ENCODE measurements at places on chromosomes 12 and 14.

DNA sequence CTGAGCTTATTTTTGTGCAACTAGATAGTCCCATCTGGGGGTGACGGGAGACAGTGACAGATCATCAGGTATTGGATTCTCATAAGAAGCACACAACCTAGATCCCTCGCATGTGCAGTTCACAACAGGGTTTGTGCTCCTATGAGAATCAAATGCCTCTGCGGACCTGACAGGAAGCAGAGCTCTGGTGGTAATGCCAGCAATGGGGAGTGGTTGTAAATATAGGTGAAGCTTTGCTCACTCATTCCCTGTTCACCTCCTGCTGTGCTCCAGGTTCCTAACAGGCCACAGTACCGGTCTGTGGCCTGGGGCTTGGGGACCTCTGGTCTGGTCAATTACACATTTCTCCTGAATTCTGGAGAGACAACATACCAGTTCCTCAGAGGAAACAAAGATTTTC lies 39.0 kb downstream of the GABARAPL1 start:
- DNase-seq: no peak

DNA sequence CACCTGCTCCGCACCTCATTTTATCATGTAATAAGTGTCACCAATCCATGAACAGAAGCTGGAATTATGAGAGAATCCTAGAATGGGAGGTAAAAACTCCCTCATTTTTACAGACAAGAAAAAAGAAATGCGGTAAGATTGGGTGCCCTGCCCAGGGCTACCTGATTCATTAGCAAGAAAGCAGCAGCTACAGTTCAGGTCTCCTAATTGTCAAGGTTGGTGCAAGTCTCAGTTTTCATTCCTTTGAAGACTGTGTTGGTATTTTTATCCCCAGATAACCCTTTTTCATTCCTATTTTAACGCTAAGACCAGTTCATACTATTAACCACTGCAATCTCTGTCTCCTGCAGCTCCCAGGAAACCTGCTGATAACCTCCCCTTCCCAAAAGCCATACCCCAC lies 6.9 kb downstream of the DUSP6 start:
- DNase-seq: no peak

DNA sequence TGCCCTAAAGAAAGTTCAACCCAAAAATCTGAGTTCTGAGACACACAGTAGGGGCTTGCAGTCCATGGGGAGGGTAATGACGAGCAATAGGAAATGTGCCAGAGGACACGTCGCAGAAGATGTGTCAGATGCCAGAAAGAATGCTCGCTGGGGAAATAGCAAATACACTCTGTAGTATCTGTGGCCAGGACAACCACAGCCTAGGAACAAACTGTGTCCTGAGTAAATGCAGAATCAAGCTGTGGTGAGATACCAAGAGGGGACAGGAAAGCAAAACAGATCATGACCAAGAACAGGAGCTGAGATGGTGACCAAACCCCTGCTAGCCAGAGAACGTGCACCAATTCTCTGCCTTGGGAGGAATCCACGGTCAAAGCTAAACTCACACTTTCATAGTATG lies 9.1 kb downstream of the CRACR2A start:
- no peak for DNase-seq

GRCh38 chr12:2795291-2796186 lies 769 bp downstream of the FKBP4 start:
- DNase-seq: peak; percentile 73
